CD14-positive monocyte (primary cell): ENCODE measurements at places on chromosomes 12 and 14.

- DNase-seq, result no peak
- H3K36me3 ChIP-seq, result no peaks in the 10 kb centered on the region
- no peak overlapping the region for H3K27ac ChIP-seq
- no peaks in the 10 kb centered on the region for H3K4me1 ChIP-seq
Observed at GRCh38 chr12:45017916-45018315, 33.0 kb downstream of the DBX2 start.

- H3K4me1 ChIP-seq, result no peaks in the 10 kb centered on the region
- DNase-seq, result peak; percentile 23
- no peak overlapping the region for H3K4me3 ChIP-seq
Observed at GRCh38 chr14:106141242-106142220, 615.1 kb downstream of the TMEM121 start.

DNA sequence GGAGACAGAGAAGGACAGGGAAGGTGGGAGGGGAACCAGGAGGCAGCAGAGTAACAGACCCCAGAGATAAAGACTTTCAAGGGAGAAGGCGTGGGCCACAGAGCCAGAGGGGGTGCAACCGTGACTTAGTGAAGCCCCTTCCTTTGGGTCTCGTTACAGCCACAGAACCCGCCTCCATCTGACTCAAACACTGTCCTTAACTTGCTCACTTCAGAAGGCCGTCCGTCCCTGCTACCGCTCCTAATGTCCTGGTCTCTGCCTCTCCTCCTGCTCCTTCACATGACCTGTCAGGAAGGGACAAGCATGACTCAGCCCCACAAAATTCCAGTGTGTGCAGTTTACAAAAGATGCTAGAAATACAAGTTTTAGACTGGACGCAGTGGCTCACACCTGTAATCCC lies 18.0 kb downstream of the RIMBP2 start:
- no peaks in the 10 kb centered on the region for H3K36me3 ChIP-seq
- no peak overlapping the region for H3K27ac ChIP-seq
- no peaks in the 10 kb centered on the region for H3K4me1 ChIP-seq
- no peak for DNase-seq

GRCh38 chr14:21525571-21525961 lies 580 bp downstream of the SALL2 start:
- H3K4me1 ChIP-seq, result peaks cover 13% of the 10 kb centered on the region
- H3K27ac ChIP-seq, result no peak overlapping the region
- H3K27me3 ChIP-seq, result peaks cover 23% of the 10 kb centered on the region
- peak overlapping the region; percentile 42 for H3K4me3 ChIP-seq

DNA sequence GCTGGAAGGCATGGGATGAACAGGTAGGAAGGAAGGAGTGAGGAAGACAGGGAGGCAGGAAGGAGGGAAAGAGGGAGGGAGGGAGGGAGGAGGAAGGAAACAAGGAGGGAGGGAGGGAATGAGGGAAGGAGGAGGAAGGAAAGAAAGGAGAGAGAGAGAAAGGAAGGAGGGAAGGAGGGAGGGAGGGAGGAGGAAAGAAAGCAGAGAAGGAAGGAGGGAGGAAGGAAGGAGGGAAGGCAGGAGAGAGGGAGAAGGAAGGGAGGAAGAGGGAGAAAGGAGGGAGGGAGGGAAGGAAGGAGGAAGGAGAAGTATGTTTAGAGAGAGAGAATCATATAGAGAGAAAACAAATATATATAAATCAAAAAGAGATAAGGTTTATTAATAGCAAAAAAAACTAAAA lies 175.9 kb upstream of the FOXN3 start:
- H3K4me3 ChIP-seq, result no peak overlapping the region
- peaks cover 32% of the 10 kb centered on the region for H3K4me1 ChIP-seq
- H3K36me3 ChIP-seq, result peaks cover 18% of the 10 kb centered on the region
- no peak for DNase-seq
- H3K27ac ChIP-seq, result no peak overlapping the region

DNA sequence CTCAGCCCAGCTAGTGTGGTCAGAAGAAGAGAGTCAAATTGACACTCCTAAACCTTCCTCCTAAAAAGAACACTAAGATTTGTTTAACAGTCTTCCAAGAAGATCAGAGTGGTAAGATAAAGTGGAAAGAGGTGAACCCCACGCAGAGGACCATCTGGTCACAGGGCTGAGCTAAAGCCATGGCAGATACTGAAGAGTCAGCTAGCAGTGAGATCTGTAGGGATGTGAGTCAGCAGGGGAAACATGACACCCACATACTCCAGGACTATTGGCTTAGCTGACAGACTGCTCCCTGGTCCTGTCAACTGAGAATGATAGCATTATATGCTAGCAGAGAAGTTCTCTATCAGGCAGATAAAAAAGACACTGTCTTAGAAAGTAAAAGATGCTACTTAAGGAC lies 269.4 kb upstream of the ALG10 start:
- H3K27ac ChIP-seq, result no peak overlapping the region
- no peak for DNase-seq
- no peaks in the 10 kb centered on the region for H3K4me1 ChIP-seq
- no peak overlapping the region for H3K4me3 ChIP-seq

- no peaks in the 10 kb centered on the region for H3K36me3 ChIP-seq
- no peaks in the 10 kb centered on the region for H3K4me1 ChIP-seq
- H3K27ac ChIP-seq, result no peak overlapping the region
- H3K4me3 ChIP-seq, result no peak overlapping the region
- H3K27me3 ChIP-seq, result no peaks in the 10 kb centered on the region
Observed at GRCh38 chr14:78834766-78835451, 664.7 kb downstream of the NRXN3 start.

- no peak for DNase-seq
- H3K27me3 ChIP-seq, result no peaks in the 10 kb centered on the region
- no peak overlapping the region for H3K4me3 ChIP-seq
Observed at GRCh38 chr14:21168055-21168454, 12.2 kb upstream of the OR5AU1 start.

DNA sequence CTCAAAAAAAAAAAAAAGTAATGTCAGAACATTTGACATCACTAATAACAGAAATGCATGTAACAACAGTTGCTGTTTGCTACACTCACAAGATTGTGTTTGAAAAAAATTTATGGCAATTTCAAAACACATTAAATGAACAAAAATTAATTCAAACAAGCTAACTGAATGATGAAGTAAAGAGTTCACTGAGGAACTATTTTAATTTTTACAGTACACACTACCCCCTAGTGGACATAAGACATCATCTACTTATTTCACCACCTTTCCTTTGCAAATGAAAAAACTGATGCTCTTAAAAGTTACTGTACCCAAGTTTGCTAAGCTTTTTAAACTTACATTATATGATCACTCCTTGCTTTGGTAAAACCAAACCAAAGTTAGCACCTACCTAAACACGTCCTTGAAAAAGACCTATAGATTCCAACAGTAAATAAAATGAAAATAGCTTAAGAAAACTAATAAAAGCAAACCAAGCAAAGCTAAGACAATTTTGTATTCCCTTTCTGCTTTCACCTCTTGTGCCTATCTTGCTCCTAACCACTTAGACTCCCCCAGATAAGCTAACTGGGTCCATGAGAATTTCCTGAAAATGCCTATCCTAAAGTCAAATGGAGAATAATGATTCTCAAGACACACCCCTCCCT lies 22.2 kb downstream of the UBE2N start:
- H3K27ac ChIP-seq, result no peak overlapping the region
- no peaks in the 10 kb centered on the region for H3K36me3 ChIP-seq
- peaks cover 4% of the 10 kb centered on the region for H3K4me1 ChIP-seq
- H3K4me3 ChIP-seq, result no peak overlapping the region
- H3K27me3 ChIP-seq, result no peaks in the 10 kb centered on the region

DNA sequence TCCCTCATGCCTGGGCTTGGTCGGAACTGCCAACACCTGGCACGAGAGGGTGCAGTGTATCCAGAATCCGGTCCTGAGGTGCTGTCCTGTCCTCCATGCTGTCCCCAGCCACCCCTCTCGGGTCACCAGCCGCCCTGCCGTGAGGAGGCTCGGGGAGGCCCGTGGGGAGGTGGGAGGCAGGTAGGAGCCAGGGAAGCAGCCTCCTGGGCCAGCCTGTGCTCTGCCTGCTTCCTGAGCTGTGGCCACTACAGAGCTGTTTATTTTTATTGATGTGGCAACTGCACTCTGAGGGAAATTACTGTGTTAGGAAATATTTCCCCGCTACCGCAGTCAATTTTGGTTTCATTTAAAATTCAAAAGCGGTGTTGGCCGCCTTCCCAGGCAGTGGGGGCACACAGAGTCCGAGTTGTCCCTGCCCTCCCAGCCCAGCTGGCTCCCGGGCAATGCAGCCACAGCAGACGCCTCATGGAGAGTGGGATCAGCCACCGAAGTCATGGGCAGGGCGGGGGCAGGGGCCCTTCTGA lies 18.3 kb downstream of the NOC4L start:
- peaks cover 9% of the 10 kb centered on the region for H3K36me3 ChIP-seq
- peak; percentile 64 for DNase-seq
- H3K4me3 ChIP-seq, result peak overlapping the region; percentile 69
- peaks cover 19% of the 10 kb centered on the region for H3K4me1 ChIP-seq
- peak overlapping the region; percentile 42 for H3K27ac ChIP-seq

DNA sequence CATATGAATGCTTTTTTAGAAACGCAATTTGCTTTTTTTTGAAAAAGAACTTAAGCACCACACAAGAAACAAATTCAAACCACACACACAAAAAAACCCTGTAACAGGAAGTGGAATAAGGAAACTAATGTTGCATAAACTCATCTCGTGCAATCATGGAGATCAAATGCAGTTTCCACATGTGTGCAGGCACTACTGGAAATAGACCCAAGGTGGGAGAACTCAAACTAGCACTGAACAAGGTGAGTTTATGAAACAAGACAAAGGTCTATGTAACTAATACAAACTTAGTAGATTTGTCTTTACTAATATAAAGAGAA lies 17.5 kb downstream of the NIN start:
- DNase-seq, result peak; percentile 88
- peaks cover 16% of the 10 kb centered on the region for H3K36me3 ChIP-seq
- H3K4me3 ChIP-seq, result peak overlapping the region; percentile 25
- no peaks in the 10 kb centered on the region for H3K27me3 ChIP-seq
- peaks cover 50% of the 10 kb centered on the region for H3K4me1 ChIP-seq

- DNase-seq, result peak; percentile 47
- peak within 1 kb of the TSS; percentile 17 for H3K4me3 ChIP-seq
- H3K27me3 ChIP-seq, result peaks cover 15% of the 10 kb centered on the region
- peaks cover 60% of the 10 kb centered on the region for H3K4me1 ChIP-seq
Observed at GRCh38 chr12:53097564-53098353, at the start of gene IGFBP6. Gene IGFBP6 (plus strand): TSS chr12:53097667. CDS start chr12:53097718, 51 bp downstream.

- H3K27me3 ChIP-seq, result no peaks in the 10 kb centered on the region
- no peaks in the 10 kb centered on the region for H3K36me3 ChIP-seq
- H3K27ac ChIP-seq, result no peak overlapping the region
Observed at GRCh38 chr12:127280393-127281275, 986.3 kb upstream of the TMEM132C start.

DNA sequence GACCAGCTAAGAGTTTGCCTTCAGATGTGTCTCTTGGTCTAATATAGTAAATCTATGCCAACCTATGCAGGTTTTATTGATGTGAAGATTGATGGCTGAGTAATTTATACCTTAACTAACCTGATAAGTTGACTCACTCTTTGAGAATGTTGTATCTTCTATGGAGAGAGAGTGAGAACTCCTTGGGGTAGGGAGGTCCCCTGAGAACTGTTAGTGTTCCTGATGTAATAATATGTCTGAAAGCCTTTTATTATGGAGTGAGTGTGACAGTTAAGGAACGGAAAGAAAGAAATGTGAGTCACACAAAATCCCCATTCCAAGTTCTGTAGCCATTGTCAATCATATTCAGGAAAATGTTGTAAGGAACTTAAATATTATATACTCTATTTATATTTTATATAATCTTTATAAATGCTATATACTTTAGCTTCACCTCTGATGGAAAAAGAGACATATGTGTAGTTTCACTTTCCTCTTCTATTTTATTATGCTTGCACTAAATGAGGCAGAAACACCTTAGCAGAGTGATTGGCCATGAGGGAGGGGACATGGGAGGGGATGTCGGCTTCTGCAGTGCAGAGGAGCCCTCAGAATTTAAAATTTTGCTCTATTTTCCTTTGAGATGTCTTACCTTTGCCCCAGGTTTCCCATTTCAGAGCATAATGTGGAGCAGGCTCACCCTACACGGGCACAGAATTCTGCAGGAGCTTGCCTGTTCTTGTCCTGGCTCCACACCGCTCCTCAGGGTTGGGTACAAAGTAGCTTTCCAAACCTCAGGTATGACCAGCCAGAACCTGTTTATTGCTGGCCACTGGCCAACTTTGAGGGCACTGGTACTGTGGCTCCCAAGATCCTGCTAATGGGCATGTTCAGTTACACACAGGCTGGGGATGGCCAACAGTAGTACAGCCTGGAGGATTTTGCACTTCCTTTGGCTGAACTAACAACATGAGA lies 57.7 kb downstream of the ARF6 start:
- no peak overlapping the region for H3K27ac ChIP-seq
- DNase-seq, result no peak
- H3K36me3 ChIP-seq, result no peaks in the 10 kb centered on the region
- no peak overlapping the region for H3K4me3 ChIP-seq

- no peak overlapping the region for H3K4me3 ChIP-seq
- no peaks in the 10 kb centered on the region for H3K27me3 ChIP-seq
- H3K4me1 ChIP-seq, result no peaks in the 10 kb centered on the region
- no peak overlapping the region for H3K27ac ChIP-seq
- no peaks in the 10 kb centered on the region for H3K36me3 ChIP-seq
Observed at GRCh38 chr12:85575120-85576096, 260.8 kb downstream of the RASSF9 start.

DNA sequence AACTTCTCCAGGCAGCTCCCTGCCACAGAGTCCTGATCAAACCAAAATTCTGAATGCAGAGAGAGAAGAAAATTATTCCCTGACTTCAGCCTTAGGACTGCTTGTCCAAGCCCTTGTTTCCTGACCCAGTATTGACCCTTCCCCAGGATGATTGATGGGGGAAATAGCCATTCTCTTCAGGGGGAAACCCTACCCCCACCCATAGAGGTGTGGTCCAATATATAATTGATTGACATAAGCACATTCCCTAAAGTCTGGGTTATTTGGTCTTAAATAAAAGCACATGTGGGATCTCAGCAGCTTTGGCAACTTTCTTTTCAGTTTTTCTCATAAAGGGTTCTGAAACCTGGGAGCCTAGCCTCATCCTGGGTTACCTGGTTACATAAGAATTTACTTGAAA lies 201.2 kb upstream of the DDHD1 start:
- H3K4me1 ChIP-seq, result no peaks in the 10 kb centered on the region
- no peaks in the 10 kb centered on the region for H3K27me3 ChIP-seq
- no peak for DNase-seq
- no peak overlapping the region for H3K4me3 ChIP-seq
- no peaks in the 10 kb centered on the region for H3K36me3 ChIP-seq

- no peak overlapping the region for H3K4me3 ChIP-seq
- H3K27ac ChIP-seq, result no peak overlapping the region
- no peaks in the 10 kb centered on the region for H3K27me3 ChIP-seq
- H3K36me3 ChIP-seq, result peaks cover 14% of the 10 kb centered on the region
- DNase-seq, result no peak
Observed at GRCh38 chr14:59295951-59296350, 107.5 kb downstream of the DAAM1 start.

- no peaks in the 10 kb centered on the region for H3K27me3 ChIP-seq
- no peak overlapping the region for H3K4me3 ChIP-seq
- H3K4me1 ChIP-seq, result no peaks in the 10 kb centered on the region
- H3K27ac ChIP-seq, result no peak overlapping the region
Observed at GRCh38 chr14:45743884-45744283, 490.9 kb upstream of the MIS18BP1 start.
